ENCODE measurements at places on chromosomes 13 and 19. TPM values are rescaled to one million over a fixed set of nuclear protein-coding genes. Genes with fewer than 3 reads are reported as not detected.

GRCh38 chr13:42413484-42413815 lies 141.5 kb downstream of the AKAP11 start:
- no peak for DNase-seq

MAMSTR gene
- total RNA-seq, result 2.4 TPM

- no peak for DNase-seq
These were observed 155.5 kb downstream of the TNFSF13B start for GRCh38 chr13:108425056-108425455.

DACT3 gene
- 0.56 TPM for total RNA-seq

- no peak for DNase-seq
These were observed 473.7 kb downstream of the EFNB2 start for GRCh38 chr13:106061781-106062180.

PIAS4 gene
- 42.6 TPM for total RNA-seq

All from T-cell (primary cell).